ENCODE measurements at places on chromosomes 12 and 14. TPM values are rescaled to one million over a fixed set of nuclear protein-coding genes. Genes with fewer than 3 reads are reported as not detected.

DNA sequence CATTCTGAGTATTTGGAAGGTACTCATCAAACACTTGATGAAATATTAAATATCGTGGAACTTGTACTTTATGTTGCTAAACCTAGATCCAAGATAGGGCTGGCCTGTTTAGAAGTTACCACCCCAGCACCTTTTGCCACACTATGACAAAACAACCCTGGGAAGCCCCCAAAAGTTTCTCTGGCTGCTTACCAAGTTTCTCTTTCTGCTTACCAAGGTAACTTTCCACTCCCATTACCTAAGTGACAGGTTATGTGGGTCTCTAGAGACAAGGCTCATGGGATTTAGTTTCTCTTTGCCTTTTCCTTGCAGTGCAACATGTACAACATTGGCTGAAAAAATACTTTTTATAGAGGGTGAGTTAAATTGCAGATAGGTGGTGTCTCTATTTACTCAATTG is 28.9 kb upstream of the PPM1A start:
- H3K27me3 ChIP-seq: no peaks in the 10 kb centered on the region
- DNase-seq: no peak
- H3K36me3 ChIP-seq: no peaks in the 10 kb centered on the region
- no peak overlapping the region for H3K27ac ChIP-seq
- H3K4me1 ChIP-seq: peaks cover 5% of the 10 kb centered on the region
- H3K4me3 ChIP-seq: no peak overlapping the region

DNA sequence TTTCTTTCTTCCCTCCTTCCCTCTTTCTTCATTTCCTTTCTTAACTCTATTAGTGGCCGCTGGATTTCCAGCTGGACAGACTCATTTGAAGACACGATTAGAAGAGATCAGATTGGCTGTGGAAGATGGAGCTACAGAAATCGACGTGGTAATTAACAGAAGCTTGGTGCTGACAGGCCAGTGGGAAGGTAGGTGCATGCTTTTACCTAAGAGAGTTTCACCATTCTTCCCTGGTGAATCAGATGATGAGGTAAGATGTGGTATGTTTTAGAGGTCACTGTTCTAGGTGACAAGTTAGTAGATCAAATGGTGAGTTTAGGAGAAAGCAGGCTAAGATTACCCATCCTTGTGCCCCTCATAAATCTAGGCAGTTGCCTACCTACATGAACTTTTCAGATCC is 51.6 kb downstream of the DERA start:
- DNase-seq: no peak
- H3K4me3 ChIP-seq: no peak overlapping the region
- H3K27ac ChIP-seq: no peak overlapping the region
- H3K27me3 ChIP-seq: no peaks in the 10 kb centered on the region
- H3K36me3 ChIP-seq: no peaks in the 10 kb centered on the region
- H3K4me1 ChIP-seq: no peaks in the 10 kb centered on the region

- no peaks in the 10 kb centered on the region for H3K27me3 ChIP-seq
- peak overlapping the region; percentile 94 for H3K27ac ChIP-seq
- H3K4me3 ChIP-seq: peak overlapping the region; percentile 90
- H3K36me3 ChIP-seq: peaks cover 16% of the 10 kb centered on the region
Observed at GRCh38 chr14:58200480-58200841, 512 bp downstream of the ACTR10 start.

GRCh38 chr12:65187665-65188064 is 18.3 kb downstream of the LEMD3 start:
- H3K4me1 ChIP-seq: no peaks in the 10 kb centered on the region
- no peak for DNase-seq
- H3K27ac ChIP-seq: no peak overlapping the region

GRCh38 chr12:70415987-70416386 is 49.9 kb downstream of the KCNMB4 start:
- no peaks in the 10 kb centered on the region for H3K27me3 ChIP-seq
- no peak for DNase-seq
- H3K27ac ChIP-seq: no peak overlapping the region

- no peak for DNase-seq
- no peaks in the 10 kb centered on the region for H3K27me3 ChIP-seq
- H3K4me3 ChIP-seq: no peak overlapping the region
- H3K36me3 ChIP-seq: no peaks in the 10 kb centered on the region
Observed at GRCh38 chr14:91094772-91095171, 19.1 kb upstream of the DGLUCY start.

DNA sequence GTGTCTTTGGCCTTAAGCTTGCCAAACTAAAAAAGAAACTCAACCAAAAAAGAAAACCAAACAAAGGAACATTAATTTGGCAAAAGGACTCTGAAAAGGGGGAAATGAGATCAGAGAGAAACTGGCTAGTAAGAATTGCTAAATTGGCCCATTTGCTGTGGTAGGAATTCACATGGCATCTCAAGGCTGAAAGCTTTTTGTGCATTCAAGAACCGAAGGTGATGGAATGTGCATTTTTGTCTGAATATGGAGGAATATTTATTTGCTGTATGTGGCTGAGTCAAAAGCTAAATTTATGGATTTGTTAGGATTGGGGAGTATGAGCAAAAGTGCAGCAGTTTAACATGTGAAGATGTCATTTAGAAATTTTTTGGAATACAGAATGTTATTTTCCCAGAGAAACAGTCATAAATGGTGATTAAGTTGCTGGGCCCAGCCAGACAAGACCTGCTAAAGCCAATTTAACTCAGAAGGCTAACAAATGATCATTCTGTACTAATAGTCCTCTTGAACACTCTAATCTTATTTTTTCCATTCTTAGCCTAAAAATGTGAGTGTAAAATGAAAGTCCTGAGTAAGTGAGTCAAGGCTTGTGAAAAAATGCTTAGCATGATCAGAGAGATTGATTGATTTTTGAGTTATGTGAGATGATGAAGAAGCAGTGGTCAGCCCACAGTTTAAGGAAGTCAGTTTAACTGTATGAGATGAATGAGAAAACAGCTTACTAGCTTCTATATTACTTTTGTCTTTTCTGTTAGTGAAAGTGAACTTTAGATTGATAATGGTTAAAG is 94.1 kb downstream of the ANO6 start:
- no peaks in the 10 kb centered on the region for H3K36me3 ChIP-seq
- no peak overlapping the region for H3K4me3 ChIP-seq
- H3K27ac ChIP-seq: no peak overlapping the region
- H3K4me1 ChIP-seq: no peaks in the 10 kb centered on the region
- no peak for DNase-seq

DNA sequence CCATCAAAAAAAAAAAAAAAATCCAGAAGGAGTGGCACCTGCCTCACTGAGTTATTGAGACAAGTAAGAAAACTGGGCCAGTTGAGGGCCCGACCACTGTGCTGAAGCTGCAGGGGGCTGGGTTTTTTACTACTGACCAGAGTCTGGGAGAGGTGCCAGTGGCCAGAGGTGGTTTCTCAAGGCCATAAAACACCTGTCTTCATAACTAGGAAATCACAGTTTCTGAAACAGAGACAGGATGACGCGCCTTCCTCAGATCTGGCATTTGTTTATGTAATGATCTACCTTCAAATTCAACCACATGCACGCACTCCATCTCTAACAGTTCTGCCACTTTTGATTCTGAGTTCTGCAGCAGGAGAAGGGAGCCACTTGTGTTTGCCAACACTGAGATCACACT is 12.7 kb downstream of the TSPAN11 start:
- peaks cover 3% of the 10 kb centered on the region for H3K4me1 ChIP-seq
- H3K27me3 ChIP-seq: no peaks in the 10 kb centered on the region
- no peak overlapping the region for H3K27ac ChIP-seq
- H3K4me3 ChIP-seq: no peak overlapping the region
- DNase-seq: no peak

DNA sequence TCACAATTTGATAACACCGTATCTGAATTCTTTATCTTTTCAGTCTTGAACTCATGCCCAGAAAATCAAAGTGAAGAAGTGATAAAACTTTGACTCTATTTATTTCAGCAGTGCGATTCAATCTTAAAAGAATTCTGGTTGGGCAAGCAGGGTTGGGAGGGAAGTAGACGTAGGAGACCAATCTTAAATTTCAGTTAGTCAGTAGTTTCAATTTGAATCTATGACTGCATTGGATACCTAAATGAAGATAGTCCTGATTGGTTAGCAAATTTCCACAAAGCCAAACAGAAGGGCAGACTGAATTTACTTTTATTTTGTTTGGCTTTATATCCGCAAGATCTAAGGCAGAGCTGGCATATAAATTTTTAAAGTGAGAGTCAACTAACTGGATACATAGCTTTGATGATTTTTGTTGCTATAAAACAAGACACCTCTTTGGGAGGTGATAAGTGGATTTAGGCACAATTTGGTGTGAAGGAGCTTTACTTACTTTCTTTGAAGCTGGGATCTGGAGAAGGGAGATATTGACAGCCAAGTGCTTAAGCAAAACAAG is 2.6 kb downstream of the ACSS3 start:
- H3K27ac ChIP-seq: no peak overlapping the region
- H3K4me1 ChIP-seq: peaks cover 16% of the 10 kb centered on the region
- H3K27me3 ChIP-seq: peaks cover 12% of the 10 kb centered on the region
- no peak for DNase-seq
- no peak overlapping the region for H3K4me3 ChIP-seq

GRCh38 chr12:53461591-53461990 is 9.7 kb downstream of the PCBP2 start:
- no peaks in the 10 kb centered on the region for H3K4me1 ChIP-seq
- H3K4me3 ChIP-seq: no peak overlapping the region
- peaks cover 62% of the 10 kb centered on the region for H3K36me3 ChIP-seq
- DNase-seq: no peak
- H3K27me3 ChIP-seq: no peaks in the 10 kb centered on the region

- no peaks in the 10 kb centered on the region for H3K4me1 ChIP-seq
- H3K36me3 ChIP-seq: no peaks in the 10 kb centered on the region
- no peak overlapping the region for H3K4me3 ChIP-seq
- H3K27ac ChIP-seq: peak overlapping the region; percentile 35
- no peak for DNase-seq
Observed at GRCh38 chr12:632102-632696, 31.0 kb downstream of the NINJ2 start.

GRCh38 chr12:129827102-129827865 is 76.5 kb downstream of the TMEM132D start:
- peaks cover 4% of the 10 kb centered on the region for H3K4me1 ChIP-seq
- H3K27ac ChIP-seq: no peak overlapping the region
- no peaks in the 10 kb centered on the region for H3K27me3 ChIP-seq
- no peak for DNase-seq

DNA sequence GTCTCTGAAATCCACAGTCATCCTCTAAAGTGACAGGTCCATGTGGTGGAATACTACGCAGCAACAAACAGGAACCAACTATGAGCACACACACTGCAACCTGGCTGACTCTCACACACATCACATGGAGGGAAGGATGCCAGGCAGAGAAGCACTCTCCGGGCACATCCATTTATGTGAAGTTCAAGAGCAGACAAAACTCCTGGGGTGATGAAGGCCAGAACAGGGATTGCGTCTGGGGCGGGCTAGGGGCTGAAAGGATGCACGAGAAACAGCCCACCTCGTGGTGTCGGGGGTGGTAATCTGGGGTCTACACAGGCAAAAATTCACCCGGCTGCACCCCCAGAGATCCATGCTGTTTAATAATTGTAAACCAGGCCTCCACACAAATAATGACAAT is 100.2 kb downstream of the DICER1 start:
- H3K4me3 ChIP-seq: no peak overlapping the region
- H3K36me3 ChIP-seq: no peaks in the 10 kb centered on the region
- no peaks in the 10 kb centered on the region for H3K4me1 ChIP-seq
- no peak overlapping the region for H3K27ac ChIP-seq

DNA sequence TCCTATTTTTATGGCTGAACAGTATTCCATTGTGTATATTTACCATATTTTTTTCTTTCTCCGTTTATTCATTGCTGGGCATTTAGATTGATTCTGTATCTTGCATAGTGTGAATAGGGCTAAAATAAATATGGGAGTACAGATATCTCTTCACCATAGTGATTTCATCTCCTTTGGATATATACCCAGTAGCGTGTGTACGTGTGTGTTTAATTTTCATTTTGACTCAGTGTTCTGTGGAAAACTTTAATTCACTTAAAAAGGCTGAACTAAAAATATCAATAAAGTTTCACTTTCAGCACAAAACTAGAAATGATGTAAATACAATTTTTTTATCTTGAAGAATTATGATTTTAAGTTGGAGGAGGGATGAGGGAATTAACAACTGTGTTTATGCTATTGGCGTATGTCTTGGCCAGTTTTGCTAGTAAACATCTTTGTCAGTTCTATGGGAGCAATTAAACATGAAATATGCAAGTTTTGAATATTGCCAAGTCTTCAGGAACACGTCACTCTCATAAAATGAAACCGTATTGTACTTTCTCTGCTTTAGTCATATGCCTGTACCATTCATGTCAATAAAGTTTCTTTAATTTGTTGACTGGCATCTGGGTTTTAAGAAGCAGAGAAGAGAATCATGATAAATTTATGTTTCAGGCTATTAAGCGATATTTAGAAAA is 99.8 kb downstream of the PTGER2 start:
- H3K4me1 ChIP-seq: no peaks in the 10 kb centered on the region
- H3K4me3 ChIP-seq: no peak overlapping the region
- no peaks in the 10 kb centered on the region for H3K36me3 ChIP-seq
- H3K27ac ChIP-seq: no peak overlapping the region

DNA sequence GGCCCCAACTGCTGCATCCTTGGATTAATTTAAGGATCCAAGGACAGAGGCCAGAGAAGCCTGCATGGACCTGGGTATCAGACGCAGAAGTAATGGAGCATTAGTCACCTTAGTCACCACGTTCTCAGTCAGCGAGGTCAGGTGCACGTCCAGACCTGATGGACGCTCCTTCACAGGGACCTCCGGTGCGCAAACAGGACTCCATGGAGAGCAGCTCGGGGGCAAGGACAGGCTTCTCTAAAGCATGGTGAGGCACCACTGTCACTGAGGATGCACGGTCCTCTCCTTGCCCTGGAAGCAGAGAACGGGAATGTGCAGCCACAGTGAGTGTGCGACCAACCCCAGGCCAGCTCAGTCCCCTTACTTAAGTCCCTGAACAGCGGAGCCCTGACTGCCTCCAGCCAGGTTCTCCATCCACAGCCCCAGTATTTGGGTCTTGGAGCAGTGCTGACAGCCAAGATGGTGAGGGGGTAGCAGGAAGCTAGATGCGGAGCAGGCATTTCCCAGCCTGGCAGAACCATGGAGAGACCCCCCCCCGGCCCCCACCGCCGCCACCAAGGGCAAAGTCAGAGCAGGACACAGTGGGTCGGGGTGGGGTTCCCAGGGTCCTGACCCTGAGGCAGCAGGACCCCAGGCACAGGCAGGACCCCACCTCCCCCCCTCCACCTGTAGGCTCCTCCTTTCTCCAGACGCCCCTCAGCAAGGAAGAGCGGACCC is 253.4 kb upstream of the SFSWAP start:
- H3K27me3 ChIP-seq: no peaks in the 10 kb centered on the region
- no peak overlapping the region for H3K4me3 ChIP-seq
- no peak for DNase-seq
- no peak overlapping the region for H3K27ac ChIP-seq

DNA sequence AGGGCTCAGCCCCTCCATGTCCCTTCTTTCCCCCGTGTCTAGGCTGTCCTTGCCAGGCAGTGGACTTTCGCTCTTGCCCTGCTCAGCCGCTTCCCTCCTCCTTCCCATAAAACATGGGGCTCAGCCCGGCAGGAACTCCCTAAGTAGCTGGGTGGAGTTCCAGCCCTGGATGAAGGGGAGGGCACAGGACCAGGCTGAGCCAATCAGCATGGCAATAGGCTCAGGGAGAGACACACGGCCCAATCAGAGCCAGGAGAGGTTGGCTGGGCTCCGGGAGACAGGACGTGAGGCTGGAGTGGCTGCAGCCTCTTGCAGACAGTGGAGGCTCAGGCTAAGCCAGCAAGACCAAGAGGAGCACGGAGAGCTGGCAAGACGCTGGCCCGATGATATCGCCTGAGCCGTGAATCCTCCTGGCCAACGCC is 54.3 kb downstream of the GALNT9 start:
- no peak overlapping the region for H3K27ac ChIP-seq
- no peaks in the 10 kb centered on the region for H3K27me3 ChIP-seq
- no peak overlapping the region for H3K4me3 ChIP-seq
- peak; percentile 54 for DNase-seq
- peaks cover 45% of the 10 kb centered on the region for H3K4me1 ChIP-seq

KCNC2 gene
- total RNA-seq: 23.2 TPM

TMEM229B gene
- total RNA-seq: 13.9 TPM

VPS33A gene
- total RNA-seq: 29.2 TPM
